ENCODE measurements at places on chromosomes 2 and 18.

DNA sequence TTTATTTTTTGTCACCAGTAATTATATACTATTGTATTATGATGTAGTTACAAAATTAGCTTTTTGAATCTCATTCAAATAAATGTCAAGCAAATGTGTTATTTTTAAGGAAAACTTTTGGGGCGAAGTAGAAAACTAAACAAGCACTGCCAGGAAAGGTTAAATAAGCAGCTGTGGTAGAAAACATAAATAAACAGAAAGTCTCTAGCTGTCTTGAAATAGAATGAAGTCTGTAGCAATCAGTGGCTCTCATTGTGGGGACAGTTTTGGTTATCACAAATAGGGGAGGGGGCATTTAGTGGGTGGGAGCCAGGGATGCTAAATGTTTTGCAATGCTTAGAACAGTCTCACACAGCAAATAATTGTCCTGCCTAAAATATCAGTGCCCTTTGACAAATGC lies 3.4 kb downstream of the INSIG2 start:
- DNase-seq: no peak

GRCh38 chr2:70133491-70134322 lies 46.4 kb downstream of the PCBP1 start:
- DNase-seq: peak; percentile 53

GRCh38 chr18:2655954-2656236 lies 369 bp downstream of the SMCHD1 start:
- no peak for DNase-seq

DNA sequence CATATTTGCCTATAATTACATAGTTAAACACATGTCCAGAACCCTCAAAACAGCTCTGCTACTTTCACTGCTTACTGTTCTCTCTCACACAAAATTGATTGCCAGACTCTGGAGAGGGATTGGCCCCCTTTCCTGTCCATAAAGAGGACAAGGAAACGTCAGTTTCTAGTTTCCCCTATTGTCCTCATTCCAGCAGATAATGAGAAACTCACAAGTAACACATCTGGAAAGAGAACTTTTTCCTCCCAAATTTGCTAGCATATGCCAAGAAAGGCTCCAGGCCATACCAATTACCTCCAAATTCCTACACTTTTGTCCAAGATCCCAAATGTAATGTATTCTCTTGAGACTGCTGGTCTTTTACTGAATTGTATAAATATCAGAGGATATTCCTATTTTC lies 200.5 kb downstream of the EXOC6B start:
- peak; percentile 46 for DNase-seq

DNA sequence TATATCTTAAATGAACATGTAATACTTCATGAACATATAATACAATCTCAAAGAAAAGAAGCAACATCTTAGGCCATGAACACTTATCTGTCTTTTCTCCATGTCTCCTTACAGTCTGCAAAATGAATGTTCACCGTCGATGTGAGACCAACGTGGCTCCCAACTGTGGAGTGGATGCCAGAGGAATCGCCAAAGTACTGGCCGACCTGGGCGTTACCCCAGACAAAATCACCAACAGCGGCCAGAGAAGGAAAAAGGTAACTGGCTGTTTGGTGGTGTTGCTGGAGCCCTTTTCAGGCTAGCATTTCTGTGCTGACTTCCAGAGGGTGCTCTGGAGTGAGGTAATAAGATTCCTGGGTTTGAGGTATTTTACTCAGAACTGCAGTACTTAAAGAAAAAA lies 295.9 kb upstream of the EPAS1 start:
- DNase-seq: no peak

DNA sequence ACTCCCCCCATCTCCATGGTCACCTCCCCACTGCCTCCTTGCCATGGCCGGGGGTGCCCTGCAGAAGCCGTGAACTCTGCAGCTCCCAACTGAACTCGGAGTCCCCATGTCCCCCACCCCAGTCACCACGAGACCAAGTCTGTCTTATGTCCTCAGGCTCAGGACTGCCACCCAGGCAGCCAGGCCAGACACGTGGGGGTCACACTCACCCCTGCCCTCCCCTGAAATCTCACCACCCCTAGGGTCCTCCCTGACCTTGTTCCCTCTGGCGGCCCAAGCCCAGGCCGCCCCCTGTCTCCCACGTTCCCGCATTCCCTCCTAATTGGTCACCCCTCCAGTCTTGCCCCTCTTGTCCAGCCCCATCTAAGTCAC lies 11.0 kb downstream of the AQP12A start:
- no peak for DNase-seq

GRCh38 chr2:25000503-25001324 lies 29.0 kb upstream of the DNAJC27 start:
- peak; percentile 20 for DNase-seq

DNA sequence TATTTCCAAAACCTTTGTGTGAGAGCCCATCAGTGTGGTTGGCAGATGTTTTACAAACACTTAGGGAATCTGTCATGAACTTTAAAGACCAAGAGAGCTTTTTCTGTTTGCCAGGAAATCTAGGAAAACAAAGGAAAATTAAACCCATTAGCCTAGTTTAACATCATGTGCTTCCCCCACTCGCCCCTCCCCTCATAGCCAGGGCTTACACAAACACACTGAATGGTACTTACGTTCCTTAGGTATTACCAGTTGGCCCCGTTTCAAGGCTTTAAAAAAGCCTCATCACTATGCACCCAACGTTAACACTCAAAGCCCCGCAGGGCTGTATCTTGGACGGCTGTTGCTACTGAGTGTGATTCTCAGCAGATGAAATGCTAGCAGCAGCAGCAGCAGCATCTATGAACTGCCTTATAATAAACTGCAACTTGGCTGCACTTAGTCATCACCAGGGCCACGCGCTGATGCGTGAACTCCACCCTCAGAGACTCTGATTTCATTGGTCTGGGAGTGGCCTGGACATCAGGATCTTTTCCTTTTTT lies 20.1 kb upstream of the TTC39C start:
- peak; percentile 76 for DNase-seq

- DNase-seq: no peak
These were observed 27.1 kb upstream of the TGIF1 start for GRCh38 chr18:3422905-3423304.

- no peak for DNase-seq
These were observed 30.5 kb downstream of the MAL start for GRCh38 chr2:95056044-95056443.

DNA sequence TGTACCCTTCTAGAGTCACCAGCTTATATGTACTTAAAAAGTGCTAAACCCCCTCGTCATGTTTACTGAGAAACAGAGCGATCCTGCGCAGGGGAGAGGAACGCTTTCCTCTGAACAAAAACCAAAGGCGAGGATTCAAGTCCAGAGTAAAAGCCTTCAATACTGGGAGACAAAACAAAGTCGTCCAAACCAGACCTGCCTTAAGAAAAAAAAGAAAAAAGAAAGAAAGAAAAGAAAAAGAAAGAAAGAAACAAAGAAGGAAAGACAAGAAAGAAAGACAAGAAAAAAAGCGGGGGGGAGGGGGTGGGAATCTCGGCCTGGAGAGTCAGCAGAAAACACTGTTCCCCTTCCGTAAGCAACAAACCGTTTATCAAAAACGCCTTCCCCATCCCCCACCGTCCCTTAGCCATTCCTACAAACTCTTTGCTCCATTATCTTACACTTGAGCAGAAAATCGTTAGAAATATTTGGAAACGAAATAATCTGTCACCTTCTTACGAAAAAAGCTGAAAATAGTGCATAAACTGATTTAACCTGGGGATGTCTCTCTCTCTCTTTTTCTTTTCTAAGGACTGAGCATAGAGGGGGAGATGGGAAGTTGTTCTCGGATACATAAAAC lies 3.3 kb downstream of the PTGR3 start:
- DNase-seq: no peak

- no peak for DNase-seq
These were observed 763.2 kb upstream of the ZEB2 start for GRCh38 chr2:145283131-145283530.

DNA sequence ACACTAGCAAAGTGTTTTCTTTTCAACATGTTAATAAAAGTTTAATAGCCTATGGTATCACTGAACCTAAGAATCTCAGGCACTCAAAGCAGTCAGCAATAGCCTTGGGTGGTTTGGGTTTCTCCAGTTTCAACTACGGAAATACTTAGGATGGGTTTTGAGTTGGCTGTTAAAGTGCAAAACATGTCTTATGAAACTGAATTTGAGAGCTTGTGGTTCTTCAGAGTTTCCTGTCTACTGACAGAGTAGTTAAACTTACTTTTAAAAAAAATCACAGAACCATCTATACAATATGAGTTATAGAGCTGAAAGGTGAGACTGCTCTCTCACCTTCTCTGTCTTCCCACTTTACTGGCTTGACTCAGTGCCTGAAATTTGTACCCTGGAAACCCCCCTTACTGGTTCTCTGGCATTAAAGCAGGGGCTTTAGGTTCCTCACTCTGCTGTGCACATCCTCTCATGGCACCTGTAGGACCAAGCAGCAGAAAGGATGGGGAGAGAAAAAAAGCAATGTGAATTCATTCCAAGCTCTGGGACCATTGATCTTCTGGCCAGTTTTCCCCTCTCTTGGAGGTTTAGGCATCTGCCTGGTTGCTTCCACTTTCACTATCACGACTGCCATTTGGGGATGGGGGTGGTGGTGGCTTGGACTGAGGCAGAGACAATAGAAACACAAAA lies 18.1 kb downstream of the CCDC141 start:
- peak; percentile 6 for DNase-seq

DNA sequence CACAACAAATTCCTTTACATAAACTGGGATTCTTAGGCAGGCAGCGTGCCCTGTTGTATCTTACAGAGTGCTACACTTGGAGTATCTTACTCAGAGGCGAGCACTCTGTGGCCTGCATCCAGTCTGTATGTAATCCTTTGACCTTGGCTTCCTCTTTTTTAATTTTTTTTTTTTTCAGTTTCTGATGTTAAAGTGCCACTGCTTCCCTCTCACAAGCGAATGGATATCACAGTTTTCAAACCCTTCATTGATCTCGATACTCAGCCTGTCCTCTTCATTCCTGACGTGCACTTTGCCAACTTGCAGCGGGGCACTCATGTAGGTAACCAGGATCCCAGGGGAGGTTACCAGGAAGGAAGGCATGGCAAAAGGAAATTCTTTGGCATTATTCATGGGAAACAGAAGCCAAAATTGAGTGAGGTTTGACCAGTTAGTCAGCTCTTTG lies 40.4 kb downstream of the GRHL1 start:
- peak; percentile 36 for DNase-seq

- no peak for DNase-seq
These were observed 173.8 kb downstream of the TRIB2 start for GRCh38 chr2:12890481-12890991.
